ENCODE measurements at places on chromosomes 2 and 18. TPM values are rescaled to one million over a fixed set of nuclear protein-coding genes. Genes with fewer than 3 reads are reported as not detected.

GRCh38 chr2:191020742-191021381 lies 6.9 kb upstream of the STAT1 start:
- no peak for DNase-seq

DNA sequence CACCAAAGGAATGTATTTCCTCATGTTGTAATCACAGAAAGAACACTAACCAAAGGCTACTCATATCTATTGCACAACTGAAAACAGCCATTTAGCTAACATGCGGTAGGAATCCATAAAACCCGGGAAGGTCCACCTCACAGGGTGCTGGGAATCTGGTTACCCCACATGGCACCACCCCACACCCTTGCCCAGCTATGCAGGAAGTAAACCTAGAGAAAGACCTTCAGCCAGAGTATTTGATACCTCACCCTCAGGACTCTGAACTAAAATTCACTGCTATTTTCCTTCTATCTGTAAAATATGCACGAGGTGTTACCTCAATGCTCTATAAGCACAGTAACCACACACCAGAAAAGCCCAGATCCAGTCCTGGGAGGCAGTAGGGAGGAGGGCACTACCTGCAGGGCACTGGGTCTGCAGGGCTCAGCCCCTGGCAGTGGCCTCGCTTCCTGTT lies 45.8 kb downstream of the PTPN2 start:
- DNase-seq, result no peak

GRCh38 chr18:49652881-49653724 lies 91.2 kb downstream of the LIPG start:
- no peak for DNase-seq

DNA sequence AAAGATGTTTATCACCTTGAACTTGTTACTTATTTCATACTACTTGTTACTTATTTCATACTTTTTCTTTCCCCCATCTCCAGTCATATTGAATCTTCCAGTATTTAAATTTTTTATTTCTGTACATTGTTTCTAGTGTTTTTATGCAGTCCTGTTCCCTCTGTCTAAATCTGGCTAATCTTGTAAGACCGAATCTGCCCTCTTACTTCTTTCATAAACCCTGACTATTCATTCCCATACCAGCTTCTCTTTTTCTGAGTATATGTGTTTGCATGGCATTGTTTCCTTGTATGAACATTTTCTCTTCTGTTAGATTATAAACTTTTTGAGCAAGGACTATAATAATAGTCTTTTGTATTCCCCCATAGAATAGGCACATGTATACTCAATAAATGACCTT lies 131.7 kb downstream of the TAF4B start:
- no peak for DNase-seq

DNA sequence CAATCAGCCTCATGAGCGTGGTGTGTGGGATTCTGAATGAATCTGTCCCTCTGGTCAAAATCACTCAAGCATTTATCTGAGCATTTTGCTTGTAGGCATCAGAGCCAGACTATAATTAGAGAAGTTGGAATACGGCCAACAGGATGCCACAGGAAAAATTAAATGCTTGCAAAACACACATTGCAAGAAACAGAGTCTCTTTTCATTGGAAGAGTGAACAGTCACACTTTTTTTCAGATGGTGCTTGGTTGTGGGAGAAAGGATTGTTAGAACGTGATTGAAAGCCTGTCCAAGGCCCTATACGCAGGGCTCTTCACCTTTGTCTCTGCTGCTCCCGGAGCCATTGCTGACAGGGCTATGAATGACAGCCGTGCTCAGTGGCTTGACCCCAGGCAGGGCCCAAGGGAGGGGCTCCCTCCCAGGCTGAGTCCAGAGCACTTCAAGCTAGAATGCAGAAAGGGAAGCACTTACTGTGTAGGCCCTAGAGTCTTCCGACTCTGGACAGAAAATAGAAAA lies 59.8 kb downstream of the SNTG2 start:
- DNase-seq, result no peak

Gene DSG2
- 43.7 TPM for total RNA-seq

Gene PLCD4
- total RNA-seq, result 4.1 TPM
